NCI-H446 treated with DMSO at 0.1 percent for 48 hours (cell line): ENCODE measurements at places on chromosomes 5 and 9.
A peak's percentile ranks its signal among the peaks of the same experiment; 100 is the strongest.

DNA sequence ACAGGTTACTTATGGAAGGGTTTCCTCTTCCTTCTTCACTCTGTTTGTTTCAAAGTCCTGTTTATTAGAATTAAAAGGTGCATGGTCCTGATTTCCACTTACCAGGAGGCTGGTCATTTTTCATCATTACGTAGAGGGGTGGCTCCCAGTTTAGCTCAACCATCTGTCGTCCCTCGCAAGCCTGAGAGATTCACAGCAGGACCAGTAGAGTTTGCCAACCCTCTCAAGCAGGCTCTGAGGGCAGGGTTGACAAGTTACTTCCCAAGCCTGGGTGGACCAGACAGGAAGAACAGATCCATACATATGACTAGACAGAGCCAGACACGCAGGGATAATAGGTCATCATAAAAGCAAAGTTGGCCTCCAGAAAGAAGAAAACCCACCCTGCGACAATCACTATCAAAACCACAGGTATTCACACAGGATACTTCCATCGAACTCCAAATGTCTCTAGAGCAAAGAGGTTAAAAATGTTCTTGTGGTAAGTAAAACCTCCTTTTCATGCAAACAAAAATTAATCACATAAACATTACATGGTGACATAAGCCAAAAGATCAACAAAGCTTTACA lies 151.9 kb downstream of the ELAVL2 start:
- DNase-seq: peak; percentile 93

- DNase-seq: no peak
Observed at GRCh38 chr9:110092792-110093191, 115.2 kb downstream of the C9orf152 start.

DNA sequence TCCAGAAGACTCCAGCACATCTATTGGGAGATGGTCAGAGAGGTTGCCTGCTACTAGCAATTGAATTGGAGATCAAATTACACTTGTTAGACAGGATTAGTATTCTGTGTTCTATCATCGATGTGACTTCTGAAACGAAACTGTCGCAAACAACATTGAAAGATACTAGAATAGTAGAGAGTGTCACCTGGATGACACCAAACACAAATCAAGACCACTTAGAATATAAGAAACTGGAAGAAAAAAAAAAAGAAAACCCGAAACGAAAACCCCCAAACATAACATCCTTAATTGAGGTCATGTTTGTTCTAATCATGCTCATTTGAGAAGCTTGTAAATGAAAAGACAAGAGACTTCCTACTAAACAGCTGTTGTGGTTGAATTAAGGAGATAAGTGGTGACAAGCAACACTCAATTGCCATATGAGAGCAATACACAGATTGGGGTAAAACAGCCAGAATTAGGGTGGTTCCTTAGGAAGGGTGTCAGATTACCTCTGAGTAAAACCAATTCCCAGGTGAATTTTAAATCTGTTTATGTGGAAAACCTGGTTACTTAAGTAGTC lies 97.6 kb downstream of the BASP1 start:
- DNase-seq: peak; percentile 28

DNA sequence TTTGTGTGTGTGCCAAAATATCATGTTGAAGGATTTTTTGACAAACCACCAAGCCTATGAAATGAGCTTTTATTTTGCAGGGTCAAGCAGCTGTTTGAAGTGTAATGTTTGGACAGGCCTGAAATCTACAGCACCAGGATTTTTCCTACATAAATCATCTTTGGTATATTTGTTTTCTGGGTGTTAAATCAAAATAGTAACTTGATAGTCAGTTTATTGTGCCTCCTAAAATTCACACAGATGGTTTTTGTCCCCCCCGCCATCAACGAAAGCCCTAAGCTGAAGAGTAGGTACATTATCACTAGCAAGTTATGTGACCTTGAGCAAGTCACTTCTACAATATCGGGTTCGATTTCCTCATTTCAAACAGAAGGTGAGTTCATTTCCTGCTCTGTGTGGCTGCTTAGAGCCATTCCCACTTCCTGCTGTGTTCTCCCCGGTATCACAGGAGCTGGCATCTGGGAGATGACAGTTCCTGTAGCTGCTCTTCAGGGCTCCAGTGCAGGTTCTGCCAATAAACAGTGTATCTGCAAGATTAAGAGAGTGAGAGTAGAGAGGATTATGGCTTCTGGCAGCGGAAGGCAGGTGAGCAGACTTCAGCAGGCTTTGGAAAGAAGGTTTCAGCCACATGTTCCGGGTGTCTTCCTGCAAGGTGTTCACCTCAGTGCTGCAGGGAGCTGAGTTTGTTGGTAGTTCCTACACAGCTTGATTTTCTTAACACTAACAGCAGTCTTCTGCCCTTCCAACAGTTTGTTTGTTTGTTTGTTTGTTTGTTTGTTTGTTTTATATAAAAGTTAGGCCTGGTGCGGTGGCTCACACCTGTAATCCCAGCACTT lies 48.4 kb upstream of the GNE start:
- DNase-seq: no peak

DNA sequence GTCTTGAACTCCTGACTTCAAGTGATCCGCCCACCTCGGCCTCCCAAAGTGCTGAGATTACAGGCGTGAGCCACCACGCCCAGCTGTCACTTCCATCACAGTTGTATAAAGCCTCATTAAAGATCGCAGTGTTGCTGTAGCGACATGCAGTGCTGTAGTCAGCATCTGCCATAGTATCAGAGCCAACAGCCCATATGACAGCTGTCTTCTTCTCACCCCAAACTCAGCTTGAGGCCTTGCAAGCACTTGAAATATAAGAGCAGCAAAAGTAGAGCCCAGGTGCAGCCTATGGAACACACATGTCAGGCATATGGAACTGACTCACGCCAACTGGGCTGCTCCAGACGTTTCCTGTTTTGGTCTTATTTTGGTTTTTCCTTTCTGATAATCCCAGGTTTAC lies 167.8 kb downstream of the TRIO start:
- peak; percentile 68 for DNase-seq

- DNase-seq: no peak
Observed at GRCh38 chr5:68011801-68012200, 203.8 kb upstream of the PIK3R1 start.

GRCh38 chr5:14330729-14331385 lies 187.7 kb downstream of the TRIO start:
- no peak for DNase-seq

DNA sequence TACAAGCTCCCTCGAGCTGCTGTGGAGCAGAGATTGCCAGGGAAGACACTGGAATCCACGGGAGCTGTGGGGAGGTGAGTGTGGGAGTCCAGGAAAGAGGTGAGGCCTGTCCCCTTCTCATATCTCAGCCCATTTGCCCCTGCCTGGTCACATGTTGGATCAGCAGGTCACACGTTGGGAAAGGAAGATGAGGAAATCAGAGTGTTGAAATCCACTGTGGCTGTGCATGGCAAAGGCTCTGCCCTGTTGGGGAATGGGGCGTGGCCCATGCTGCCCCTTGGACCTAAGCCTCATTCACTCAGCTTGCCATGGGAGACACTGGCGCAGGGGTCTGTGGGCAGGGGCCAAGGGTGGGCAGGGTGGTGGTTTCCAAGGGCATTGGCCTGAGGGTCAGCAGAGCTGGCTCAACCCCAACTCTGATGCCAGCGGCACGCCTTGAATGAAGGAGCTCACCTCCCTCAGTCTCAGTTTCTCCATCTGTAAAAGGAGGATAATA lies 85.4 kb upstream of the CPEB4 start:
- DNase-seq: no peak

DNA sequence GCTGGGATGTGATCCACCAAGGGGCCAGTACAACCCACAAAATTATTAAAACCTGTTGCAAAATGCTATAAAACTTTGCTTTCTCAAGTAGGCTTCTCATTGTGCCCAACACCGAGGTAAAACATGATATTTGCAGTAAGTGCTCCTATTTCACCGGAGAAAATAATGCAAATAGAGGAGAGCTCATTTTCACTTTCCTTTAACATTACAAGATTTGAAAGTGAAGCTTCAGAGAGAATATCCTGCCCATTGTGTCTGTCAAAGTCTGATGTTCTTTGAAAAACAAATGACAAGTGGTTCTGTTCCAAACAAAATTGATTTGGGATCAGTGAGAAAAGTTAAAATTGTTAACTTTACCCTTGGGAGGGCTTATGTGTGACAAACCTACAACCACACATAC lies 287.1 kb downstream of the KCNN2 start:
- no peak for DNase-seq

DNA sequence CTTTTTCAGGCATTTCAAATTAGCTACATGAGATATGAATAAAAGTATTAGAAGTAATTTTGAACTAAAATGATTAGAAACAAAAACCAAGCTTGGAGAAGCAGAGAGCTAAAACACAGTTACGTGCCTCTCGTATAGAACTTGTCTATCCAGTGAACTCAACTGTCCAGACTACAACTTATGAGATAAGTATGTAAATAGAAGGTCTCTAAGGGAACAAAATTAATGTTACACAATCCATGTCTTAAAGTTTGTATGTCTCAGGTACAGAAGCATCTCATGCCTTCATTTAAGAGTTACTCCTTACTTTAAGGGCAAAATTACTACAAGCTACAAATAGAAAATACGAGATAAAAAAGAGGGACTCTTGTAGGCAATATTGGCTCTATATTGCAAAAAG lies 316.8 kb downstream of the CETN3 start:
- DNase-seq: no peak

DNA sequence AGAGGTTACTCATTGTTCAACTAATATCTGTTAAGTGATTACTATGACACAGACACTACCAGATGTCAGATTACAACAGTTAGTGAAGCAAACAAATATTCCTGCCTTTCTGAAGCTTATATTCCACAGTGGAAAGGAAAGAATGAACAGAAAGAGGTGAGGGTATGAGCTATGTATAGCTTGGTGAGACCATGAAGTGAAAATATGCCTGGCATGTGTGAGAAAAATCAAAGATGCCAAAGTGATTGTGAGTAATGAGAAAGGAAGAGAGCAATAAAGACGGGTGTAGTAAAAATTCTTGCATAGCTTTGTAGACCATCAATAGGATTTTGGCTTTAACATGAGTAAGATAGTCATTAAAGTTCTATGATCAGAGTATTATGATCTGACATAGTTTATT lies 734.5 kb upstream of the NUDT12 start:
- DNase-seq: no peak

DNA sequence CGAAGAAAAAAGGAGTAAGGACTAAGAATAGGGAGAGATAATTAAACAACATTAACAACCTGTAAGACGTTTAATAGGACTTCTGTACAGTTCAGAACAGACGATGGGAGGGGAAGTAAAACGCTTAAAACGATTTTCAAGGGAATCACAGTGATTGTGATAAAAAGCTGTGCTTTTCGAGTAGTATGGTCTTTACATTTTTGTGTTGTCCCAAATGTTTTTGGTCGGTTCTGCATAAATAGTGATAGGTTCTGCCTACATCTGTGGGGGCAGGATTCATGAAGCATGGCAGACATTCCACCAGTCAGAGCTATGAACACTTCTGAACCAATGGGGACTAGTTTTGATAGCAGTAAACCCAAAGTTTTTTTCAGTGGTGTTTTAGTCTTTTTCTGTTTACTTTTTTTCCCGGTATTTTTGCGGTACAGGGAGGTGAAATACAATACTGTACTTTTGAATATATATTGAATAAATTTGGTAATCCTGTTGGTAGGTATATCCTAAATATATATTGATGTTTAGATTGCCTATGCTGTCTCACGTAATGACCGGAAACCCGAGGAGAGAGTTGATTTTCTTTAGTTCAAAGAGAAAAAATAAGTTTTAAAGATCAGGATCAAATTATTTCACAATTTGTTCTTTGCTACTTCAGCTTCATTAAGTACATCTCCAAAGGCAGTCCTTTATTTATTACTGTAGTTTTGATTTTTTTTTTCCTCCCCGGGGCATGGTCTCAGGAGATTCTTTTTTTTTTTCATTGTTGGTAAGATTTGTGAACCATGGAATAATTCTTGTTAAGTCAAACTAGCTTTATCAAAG lies 1.3 kb downstream of the ERBIN start:
- no peak for DNase-seq
